ENCODE measurements at places on chromosomes 3 and 15. TPM values are rescaled to one million over a fixed set of nuclear protein-coding genes. Genes with fewer than 3 reads are reported as not detected.

Gene GOLGA8N
- 22.3 TPM for total RNA-seq

Gene CPEB1
- 4.7 TPM for total RNA-seq

Gene ZBBX
- not detected for total RNA-seq

Gene ARHGEF26
- total RNA-seq: 18.2 TPM

Gene SCAANT1
- total RNA-seq: not detected

Gene CNTN4
- total RNA-seq: 56.6 TPM

Gene GPR15
- total RNA-seq: not detected

Gene AADACL2
- 0.48 TPM for total RNA-seq

Gene KBTBD12
- total RNA-seq: 2.7 TPM

Gene KCTD6
- 28.2 TPM for total RNA-seq

DNA sequence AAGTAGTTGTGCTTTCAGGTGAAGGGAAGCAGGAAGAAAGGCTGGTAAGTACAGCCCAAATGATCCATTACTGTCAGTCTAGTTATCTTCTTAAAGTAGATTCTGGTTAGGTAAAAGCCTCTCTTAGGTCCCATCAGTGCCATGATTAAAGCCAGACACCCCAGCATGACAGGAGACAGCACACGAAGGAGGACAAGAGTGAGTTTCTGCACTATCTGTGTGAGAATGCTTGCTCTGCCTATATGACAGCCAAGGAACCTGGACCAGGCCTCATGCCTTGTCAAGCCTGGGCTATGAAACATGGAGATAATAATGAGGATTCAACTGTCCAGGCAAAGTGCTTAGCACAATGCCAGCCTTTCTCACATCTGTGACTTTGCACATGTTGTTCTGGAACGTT is 13.5 kb upstream of the FILIP1L start:
- DNase-seq: no peak

DNA sequence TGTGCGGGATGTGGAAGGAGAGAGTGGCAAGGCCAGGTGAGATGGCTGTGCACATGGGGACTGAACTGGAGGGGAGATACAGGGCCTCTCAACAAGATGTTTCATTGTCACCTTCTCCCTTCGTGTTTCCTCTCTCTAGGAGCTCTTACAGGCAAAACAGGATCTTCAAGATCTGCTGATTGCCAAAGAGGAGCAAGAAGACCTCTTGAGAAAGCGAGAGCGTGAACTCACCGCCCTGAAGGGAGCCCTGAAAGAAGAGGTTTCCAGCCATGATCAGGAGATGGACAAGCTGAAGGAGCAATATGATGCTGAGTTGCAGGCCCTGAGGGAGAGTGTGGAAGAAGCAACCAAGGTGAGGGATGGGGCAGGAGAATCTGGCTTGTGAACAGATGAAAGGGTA is 85.2 kb downstream of the CGNL1 start:
- no peak for DNase-seq

DNA sequence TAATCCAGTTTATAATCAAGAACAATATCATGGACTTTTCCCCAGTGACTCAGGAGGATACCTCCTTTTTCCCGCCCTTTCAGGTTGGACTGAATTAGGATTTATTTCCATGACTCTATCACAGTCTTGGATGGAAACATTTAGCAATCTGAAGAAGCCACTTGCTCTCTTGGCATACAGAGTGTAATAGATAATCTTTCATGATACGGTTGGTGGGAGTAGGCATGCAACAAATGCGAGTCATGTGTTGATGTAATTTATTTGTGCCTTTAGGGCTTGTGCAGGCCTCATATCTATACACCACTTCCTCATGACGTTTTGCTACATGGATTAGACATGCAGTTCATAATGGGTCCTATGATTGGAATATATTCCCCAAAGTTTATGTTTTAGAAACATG is 54.2 kb upstream of the MCTP2 start:
- DNase-seq: no peak

DNA sequence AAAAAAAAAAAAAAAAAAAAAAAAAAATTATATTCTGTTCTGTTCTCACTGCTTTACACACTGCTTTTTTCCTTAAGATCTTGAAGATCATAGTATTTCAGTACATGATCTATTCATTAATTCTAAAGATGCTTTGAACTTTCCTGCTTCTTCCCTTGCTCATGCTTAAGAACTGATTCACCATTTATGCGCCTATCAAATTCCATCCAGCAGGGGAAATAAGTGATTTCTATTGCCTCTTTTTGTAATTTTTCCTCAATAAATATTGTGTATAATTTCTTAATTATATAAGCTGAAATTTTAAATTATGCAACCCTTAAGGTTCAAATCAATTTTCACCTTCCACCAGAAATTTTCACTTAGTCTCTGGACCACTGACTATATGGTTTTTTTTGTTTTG is 10.6 kb downstream of the DENND6A start:
- DNase-seq: no peak

DNA sequence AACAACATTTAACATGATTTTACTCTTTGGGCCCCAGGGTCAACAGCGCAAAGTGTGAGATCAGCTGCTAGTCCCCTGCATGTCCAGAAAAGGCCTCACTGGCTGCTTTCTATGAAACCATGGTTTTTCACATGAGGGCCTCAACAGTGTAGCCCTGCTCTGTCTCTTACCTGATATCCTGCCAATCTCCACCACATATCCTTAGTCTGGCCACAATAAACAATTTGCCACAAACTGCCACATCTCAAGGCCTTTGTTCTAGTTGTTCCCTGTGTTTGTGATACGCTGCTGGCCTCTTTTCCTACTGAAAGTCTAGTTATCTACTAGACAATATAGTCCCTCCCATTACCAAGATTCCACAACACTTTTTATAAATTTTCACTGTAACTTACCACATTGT is 17.7 kb downstream of the VPS39 start:
- DNase-seq: no peak

DNA sequence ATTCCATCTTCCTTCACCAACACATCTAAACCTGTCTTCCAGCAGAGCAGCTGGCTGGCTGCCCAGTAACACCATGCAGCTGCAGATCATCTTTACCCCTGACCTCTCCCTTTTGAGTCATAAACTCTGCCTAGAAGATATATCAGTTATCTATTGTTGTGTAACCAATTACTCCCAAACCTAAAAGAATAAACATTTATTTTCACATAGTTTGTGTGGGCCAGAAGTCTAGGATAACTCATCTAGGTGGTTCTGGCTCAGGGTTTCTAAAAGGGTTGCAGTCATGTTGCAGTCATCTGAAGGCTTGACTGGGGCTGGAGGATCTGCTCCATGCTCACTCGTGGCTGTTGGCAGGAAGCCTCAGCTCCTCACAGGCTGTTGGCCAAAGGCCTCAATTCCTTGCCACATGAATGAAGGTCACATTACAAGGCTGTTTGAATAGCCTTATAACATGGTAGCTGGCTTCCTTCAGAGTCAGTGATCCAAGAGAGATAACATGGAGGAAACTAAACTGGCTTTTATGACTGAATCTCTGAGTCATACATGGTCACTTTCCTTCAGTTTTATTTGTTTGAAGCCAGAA is 92.8 kb downstream of the GOLIM4 start:
- no peak for DNase-seq

GRCh38 chr3:136750897-136751315 is 1.3 kb downstream of the STAG1 start:
- DNase-seq: no peak

- DNase-seq: no peak
Measured at GRCh38 chr15:34655326-34655725, 71.9 kb upstream of the GOLGA8B start.

DNA sequence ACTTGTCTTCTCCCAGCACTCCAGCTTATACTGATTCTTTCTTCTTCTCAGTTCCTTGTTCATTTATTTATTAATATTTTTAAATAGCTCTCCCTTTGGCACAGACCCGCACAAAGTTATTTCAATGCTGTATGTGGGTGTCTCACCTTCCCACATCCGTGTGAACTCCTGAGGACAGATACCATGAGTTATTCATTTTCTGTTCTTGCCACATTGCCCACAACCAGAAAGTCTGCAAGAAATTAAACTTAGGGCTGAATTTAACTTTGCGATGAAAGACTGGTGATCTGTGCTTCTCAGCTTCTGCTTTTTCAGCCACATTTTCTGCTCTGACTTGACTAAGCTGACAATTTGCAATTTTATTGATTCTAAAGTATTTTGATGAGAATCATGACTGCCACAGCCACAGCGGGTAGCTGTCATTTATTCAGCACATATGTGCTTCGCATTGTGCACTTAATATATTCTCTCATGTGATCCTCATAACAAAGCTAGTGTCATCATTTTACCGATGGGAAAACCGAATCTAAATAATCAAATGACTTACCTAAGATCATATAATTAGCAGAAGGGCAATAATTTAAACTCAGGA is 569.8 kb downstream of the EDEM1 start:
- DNase-seq: no peak

DNA sequence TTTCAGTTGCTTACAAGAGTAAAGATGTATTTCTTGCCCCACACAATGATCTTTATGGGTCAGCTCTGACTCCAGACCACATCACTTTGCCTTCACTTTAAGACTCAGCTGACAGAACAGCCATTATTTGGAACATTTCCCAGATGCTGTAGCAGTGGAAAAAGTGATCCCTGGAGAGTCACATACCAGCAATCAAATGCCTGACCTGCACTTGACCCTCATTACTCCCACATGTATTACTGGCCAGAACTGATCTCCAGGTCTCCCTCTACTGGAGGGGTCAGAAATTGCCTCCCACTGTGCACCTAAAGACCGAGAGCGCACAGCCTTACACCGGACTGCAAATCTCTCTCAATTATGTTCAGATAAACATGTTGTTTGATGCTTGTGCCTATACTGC is 88.6 kb upstream of the ZNF385D start:
- DNase-seq: no peak

GRCh38 chr3:11591391-11592282 is 52.1 kb downstream of the VGLL4 start:
- no peak for DNase-seq

DNA sequence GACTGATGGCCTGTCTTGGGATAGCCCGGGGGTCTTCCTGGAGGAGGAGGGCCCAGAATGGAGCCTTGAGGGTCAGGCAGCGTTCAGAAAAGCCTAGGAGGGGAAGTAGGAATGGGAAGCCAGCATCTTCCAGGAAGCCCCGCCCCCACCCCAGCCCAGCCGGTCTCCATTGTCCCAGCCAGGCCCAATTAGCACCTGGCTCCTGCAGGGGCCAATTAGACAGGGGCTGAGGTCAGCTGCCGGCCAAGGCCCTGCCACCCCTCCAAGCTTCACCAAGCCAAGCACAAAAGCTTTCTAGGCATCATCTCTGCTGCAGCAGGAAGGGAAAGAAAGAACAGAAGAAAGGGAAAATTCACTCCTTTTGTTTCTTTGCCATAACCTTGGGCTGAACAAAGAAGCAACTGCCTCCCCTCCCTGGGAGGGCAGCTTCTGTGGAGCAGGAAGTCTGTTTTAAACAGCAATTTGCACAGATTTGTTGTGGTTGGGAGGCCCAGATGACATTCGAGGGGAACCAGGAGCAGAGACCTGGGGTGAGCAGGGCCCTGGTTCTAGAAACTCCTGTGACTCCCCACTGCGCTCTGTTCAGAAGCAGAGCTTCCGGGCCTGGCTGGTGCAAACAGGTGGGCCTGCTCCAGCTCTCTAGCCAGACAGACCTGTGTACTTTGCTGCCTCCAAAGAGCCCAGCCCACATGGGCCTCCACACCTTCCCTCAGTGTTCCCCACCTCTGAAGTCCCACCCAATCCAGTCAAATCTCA is 47.7 kb downstream of the CYP11A1 start:
- DNase-seq: no peak

DNA sequence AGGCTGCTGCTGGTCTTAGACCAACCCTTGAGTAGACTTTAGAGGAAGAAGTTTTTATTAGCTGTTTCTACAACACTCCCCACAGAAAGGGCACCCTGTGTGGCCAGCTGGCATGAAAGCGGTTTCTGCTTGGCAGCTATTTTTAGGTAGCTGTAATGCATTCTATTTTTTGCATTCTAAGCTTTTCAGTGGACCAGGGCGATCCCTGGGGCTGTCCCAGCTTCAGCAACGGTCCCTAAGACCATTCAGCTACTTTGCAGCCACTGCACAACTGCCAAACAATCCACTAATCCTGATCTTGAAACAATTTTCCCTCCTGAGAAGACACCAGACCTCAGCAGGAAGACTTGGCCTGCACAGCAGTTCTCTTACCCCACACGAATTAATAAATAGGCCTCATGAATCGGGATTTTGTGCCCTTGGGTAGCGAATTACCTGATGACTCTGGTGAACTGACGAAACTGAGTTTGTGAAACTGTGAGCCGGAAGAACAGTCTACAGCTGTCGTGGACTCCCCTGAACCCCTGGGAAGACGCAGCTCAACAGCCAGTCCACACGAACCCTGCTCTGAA is 14.6 kb upstream of the TFRC start:
- DNase-seq: no peak

DNA sequence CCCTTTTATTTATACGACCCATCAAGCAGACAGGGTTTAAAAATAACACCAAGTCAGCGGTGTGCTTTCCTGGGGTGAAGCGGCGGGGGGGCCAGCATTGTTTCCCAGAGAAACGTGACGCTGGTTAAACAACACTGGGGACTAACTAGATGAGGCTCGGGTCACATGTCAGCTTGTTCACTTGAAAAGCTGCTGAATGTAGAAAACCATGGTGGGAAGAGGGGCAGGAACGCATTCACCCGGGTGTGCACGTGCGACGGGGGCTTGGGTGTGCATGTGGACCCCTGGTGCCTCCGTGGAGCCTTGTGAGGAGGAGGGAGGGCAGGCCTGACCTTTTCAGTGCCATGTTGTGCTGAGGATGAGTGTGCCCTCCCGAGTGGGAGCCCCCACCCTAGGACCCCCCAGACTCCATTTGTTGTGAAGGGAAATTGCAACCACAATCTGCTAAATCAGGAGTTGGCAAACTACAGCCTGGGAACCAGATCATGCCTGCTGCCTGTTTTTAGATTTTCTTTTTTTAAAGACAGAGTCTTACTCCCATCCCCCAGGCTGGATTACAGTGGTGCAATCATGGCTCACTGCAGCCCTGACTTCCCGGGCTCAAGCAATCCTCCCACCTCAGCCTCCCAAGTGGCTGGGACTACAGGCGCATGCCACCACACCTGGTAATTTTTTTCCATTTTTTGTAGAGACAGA is 70.4 kb upstream of the CMTM7 start:
- no peak for DNase-seq

DNA sequence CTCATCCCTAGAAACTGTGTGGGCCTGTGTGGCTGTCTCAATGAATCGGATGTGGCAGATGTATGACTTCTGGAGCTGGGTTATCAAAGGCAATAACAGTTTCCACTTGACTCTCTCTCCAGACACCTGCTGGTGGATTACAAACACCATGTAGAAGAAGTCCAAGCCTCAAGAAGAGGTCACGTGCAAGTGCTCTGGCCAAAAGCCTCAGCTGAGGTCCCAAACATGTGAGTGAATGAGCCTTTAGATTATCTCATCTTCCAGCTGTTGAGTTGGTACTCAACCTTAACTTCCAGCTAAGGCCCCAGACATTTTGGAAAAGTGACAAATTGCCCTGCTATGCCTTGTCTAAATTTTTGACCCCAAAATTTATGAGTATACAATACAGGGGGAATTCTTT is 42.7 kb upstream of the IL12A start:
- no peak for DNase-seq
